ENCODE measurements at places on chromosomes 13 and 19.

DNA sequence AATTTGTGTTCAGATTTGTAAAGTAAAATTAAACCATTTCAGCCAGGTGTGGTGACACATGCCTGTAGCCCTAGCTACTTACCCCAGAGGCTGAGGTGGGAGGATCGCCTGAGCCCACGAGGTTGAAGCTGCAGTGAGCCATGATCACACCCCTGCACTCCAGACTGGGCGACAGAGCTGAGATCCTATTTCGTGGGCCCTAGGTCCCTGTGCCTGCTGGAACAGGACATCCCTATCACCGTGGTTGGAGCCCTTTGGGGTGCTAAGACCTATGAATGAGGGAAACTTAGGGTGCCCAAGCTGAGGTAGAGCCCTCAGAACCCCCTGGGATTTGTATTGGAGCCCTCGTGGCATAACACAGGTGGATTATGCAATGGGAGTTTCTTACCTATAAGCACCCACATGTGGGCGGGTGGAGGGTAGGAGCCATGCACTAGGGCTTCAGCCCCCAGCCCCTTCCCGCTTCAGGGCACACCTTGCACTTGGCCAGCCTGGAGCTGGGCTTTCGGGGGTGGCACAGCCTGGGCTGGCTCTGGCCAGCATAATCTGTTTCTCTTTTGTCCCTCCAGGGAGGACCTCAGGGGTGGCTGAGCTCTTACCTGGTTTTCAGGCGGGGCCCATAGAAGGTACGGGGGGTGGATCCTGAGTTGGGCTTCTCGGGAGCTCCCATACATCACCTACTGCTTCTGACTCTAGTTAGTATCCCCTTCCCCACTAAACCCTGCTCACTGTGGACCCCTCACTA, 7.2 kb upstream of the USF2 start:
- no peak for DNase-seq

- DNase-seq, result no peak
These were observed 1277.1 kb upstream of the MIR17HG start for GRCh38 chr13:90070362-90070761.

GRCh38 chr13:52452470-52452869, 2.0 kb upstream of the VPS36 start:
- no peak for DNase-seq

- DNase-seq, result no peak
These were observed 443.9 kb downstream of the ZNF536 start for GRCh38 chr19:30815889-30816580.

DNA sequence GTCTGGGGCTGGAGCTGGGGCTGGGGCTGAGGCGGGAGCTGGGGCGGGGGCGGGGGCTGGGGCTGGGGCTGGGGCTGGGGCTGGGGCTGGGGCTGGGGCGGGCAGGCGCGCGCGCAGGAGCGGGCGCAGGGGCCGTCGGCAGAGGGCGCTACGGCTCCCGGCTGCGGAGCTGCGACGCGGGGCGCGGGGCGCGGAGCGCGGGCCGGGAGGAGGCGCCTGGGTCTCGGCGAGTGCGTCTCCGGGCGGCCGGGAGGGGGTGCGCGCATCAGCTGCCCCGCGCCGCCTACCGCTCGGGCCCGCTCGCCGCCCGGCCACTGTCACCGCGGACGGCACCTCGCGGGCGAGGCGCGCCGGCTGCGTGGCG, 422 bp upstream of the MTUS2 start:
- no peak for DNase-seq

DNA sequence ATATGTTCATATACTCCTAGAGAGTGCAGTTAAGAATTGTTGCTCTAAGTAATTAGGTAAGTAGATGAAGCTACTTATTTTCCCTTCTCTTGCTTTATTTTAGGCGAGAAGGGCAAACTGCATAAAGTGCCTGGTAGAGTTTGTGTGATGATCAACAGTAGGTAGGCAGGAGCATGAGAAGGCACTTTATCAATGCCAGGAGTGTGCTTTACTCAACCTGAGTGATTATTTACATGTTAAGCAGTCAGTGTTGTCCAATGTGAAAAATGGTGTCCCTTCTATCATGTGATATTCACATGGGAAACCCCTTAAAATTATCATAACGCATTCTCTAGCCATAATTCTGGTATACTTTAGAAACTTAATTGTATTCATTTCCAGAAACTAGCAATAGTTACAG, 294.0 kb downstream of the ITGBL1 start:
- DNase-seq, result no peak

DNA sequence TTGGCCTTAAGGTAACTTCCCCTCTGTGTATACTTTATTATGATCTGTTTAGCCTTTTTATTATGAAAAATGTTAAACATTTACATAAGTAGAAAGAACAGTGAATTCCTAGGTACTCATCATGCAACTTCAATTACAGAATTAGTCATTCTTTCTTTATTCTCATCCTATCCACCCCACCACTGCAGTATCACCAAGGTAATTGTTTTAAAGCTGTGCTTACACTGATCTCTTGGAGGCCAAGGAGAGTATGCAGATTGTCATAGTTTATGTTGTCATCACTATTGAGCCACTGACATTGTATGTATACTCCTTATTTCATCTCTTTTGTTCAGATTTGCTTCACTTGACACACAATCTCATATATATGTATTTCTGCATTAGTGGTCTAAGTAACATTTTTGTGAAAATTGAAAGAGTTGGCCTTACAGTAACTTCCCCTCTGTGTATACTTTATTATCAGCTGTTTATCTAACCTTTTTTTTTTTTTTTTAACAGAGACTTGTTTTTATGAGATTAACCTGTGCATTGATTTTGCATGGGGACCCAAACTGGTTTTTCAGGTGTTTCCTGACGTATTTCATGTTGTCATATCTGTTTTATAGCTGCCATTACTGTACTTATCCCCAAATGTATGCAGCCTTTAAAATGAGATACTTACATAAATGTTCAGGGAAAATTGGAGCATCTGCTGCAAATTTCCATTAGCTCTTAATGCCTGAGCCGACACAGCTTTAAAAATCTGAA, 4.5 kb downstream of the ZNF507 start:
- DNase-seq, result peak; percentile 6

DNA sequence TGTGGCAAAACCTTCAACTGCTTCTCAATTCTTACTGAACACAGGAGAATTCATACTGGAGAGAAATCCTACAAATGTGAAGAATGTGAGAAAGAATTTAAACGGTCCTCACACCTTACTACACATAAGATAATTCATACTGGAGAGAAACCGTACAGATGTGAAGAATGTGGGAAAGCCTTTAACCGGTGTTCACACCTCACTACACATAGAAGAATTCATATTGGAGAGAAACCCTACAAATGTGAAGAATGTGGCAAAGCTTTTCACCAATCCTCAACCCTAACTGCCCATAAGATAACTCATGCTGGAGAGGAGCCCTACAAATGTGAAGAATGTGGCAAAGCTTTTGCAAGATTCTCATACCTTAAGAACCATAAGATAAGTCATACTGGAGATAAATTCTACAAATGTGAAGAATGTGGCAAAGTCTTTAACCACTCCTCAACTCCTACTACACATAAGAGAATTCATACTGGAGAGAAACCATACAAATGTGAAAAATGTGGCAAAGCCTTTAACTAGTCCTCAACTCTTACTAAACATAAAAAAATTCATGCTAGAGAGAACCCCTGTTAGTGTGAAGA, 111.7 kb downstream of the ZNF100 start:
- no peak for DNase-seq

DNA sequence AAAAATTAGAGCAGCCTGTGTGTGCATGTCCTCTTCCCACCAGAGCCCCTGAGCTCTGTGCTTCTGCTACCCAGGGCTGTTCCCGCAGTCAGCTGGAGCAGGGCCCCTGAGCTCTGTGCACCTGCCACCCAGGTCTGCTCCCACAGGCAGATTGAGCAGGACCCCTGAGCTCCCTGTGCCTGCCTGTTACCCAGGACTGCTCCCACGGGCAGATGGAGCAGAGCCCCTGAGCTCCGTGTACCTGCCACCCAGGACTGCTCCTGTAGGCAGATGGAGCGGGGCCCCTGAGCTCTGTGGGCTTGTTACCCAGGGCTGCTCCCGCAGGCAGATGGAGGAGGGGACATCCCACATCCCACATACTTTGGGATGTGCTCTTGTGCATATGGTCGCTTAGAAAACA, 186.8 kb upstream of the SOX1 start:
- DNase-seq, result no peak

- no peak for DNase-seq
These were observed 180.9 kb downstream of the PCCA start for GRCh38 chr13:100269837-100270236.

GRCh38 chr19:18481505-18482222, 40.2 kb downstream of the ELL start:
- DNase-seq, result no peak

DNA sequence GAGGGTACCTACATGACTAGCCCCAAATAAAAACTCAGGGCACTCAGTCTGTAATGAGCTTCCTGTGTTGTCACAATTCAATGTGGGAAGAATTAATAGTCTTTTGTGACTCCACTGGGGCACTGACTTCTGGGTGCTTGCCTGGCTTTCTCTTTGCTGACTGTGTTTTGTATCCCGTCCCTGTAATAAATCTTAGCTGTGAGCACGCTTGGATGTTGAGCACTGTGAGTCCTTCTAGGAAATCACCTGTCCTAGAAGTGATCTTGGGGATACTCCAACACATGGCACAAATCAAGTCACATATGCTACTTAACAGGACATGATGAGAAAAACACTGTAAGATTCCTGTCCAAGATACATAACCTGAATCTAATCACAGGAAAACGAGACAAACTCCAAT, 83.0 kb downstream of the USP12 start:
- DNase-seq, result no peak

- DNase-seq, result no peak
These were observed 1.6 kb downstream of the ELAVL3 start for GRCh38 chr19:11479090-11479897.

- DNase-seq, result no peak
These were observed 42.5 kb upstream of the INTS6 start for GRCh38 chr13:51495316-51495715.

DNA sequence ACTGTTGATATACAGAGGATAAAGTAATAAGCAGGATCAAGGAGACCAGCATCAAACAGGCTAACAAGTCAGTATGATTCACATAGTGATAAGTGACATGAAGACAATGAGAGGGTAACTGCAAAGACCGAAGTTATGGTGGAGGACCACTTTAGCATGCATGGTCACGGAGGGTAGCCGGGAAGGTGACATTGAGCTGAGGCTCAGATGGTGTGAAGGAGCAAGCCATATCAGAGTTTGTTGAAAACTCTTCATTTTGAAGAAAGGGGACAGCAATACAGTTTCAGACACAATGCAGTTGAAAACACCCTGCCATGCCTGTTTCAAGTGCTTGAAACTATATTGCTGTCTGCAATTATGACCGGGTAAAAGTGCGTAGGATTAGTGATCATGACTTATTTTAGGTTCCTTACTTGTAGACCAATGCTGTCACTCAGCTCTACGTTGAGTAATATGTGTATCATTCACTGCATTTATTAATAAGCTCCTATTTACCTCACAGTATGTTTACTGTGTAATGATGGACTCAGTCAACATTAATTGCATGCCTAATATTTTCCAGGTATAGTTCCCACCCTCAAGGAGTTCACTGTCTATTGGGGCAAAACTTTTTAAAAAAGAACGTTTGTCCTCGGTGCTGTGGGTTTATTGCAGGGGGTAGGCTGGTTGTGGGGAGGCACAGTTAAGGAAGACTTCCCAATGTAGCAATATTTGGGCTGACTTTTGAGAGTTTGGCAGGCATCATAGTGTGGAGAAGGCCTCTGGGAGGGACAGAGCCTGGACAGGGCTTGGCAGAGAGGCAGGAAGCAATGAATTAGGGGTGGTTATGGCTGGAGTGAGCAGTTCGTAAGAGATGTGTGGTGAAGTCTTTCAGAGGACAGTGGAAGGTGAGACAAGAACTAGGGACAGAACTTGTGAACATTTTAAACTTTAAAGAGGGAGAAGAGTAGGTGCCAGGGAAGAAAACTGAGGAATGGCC, 3.2 kb downstream of the UBAC2 start:
- no peak for DNase-seq

DNA sequence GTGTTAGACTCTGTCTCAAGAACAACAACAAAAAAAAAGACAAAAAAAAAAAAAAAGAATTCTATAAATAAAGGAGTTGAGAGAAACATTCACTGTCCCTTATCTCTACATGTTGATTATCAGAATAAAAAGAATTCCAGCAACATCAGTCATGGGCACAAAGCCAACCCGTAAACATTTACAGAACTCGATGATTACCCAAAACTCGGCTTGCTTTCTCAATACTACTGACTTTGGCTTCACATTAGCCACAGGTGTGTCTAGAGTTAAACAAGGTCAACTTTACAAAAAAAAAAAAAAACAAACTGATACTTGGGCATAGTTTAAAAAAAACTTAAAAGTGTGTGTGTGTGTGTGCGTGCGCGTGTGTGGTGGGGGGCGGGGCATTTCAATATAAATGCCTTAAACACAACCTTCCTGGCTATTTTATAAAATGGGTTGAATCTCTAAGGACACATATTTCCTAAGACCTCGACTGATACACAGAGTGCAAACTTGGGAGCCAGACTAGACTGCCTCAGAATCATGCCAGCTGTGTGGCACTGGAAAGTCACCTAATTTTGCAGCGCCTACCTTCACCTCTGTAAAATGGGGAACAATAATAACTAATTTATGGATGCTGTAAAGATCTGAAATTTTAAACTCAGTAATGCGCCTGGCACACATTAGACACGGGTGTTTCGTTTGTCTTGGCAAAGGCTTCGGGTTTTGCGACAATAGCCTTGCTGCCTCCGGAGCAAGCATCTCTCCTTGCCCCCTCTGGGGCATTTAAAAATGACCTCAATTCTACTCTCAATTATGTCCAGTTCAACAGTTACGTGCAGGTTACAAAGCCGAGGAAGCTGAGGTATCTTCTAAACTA, 922 bp downstream of the EBPL start:
- DNase-seq, result no peak

- DNase-seq, result no peak
These were observed 64.7 kb upstream of the STARD13 start for GRCh38 chr13:33349986-33350826.

GRCh38 chr13:32036757-32037156, 5.2 kb downstream of the FRY start:
- no peak for DNase-seq

DNA sequence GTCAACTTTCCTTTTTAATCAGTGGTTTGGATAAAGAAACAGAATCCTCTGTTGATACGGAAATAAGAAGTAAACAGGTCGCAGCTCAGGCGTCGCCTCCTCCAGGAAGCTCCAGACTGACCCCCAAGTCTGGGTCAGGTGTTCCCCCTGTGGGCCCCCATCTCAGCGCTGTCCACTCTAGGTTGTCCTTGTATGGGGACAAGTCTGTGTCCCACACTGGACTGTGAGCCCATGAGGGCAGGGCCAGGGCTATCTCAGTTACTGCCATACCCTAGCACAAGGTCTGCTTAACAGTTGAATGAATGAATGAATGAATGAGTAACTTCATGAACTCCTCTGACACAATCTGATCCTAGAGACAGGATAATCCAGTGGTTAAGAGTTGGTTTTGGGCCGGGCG, 7.5 kb downstream of the CLASRP start:
- no peak for DNase-seq

DNA sequence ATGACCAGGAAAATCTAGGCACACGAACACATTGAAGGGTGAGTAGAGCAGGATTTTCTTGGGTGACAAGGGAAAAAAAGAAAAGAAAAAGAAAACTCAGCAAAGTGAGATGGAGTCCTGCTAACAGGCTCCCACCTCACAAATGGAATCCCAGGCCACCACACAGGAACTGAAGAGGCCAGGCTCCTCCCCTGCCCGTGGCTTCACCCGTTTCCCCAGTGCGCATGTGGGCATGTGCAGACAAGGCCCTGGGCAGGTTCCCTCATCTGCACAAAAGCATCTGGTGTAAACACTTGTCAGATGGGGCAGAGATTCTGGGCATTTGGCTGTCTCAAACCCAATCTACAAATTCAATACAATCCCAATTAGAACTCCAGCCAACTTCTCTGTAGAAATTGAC, 24.5 kb downstream of the CFAP97D2 start:
- no peak for DNase-seq
